GM12878 (cell line): ENCODE measurements at places on chromosomes 5 and 9. TPM values are rescaled to one million over a fixed set of nuclear protein-coding genes. Genes with fewer than 3 reads are reported as not detected.
A peak's percentile ranks its signal among the peaks of the same experiment; 100 is the strongest.

CBY3 gene
- polyA plus RNA-seq, result 0.61 and 1.2 TPM in 2 replicates

TMEM252 gene
- polyA plus RNA-seq, result not detected in 2 replicates

FIBCD1 gene
- 0.19 and 0.44 TPM in 2 replicates for polyA plus RNA-seq

ANXA2R gene
- 6.4 and 6.6 TPM in 2 replicates for polyA plus RNA-seq

SLC1A1 gene
- 14.5 and 17.9 TPM in 2 replicates for polyA plus RNA-seq

ACTBL2 gene
- polyA plus RNA-seq, result 0.05 TPM in 1 of 2 replicates, not detected in the other

SOX30 gene
- polyA plus RNA-seq, result 0.32 TPM in 1 of 2 replicates, not detected in the other

DNA sequence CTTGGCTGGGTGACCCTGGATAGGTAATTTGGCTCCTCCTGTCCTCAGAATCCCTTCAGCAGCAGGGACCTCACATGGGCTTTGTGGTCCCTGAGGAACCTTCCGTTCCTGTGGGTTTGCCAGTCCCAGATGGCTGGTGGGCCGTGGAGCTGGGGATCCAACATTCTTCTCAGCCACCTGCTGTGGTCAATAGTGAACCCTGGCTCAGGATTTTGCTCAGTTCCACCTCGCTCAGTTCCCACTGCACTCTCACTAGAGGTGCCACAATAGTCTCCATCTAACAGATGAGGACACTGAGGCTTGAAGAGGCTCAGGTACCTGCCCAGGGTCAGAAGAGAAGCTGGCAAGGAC is 17.1 kb upstream of the SPOUT1 start:
- no peak for DNase-seq

DNA sequence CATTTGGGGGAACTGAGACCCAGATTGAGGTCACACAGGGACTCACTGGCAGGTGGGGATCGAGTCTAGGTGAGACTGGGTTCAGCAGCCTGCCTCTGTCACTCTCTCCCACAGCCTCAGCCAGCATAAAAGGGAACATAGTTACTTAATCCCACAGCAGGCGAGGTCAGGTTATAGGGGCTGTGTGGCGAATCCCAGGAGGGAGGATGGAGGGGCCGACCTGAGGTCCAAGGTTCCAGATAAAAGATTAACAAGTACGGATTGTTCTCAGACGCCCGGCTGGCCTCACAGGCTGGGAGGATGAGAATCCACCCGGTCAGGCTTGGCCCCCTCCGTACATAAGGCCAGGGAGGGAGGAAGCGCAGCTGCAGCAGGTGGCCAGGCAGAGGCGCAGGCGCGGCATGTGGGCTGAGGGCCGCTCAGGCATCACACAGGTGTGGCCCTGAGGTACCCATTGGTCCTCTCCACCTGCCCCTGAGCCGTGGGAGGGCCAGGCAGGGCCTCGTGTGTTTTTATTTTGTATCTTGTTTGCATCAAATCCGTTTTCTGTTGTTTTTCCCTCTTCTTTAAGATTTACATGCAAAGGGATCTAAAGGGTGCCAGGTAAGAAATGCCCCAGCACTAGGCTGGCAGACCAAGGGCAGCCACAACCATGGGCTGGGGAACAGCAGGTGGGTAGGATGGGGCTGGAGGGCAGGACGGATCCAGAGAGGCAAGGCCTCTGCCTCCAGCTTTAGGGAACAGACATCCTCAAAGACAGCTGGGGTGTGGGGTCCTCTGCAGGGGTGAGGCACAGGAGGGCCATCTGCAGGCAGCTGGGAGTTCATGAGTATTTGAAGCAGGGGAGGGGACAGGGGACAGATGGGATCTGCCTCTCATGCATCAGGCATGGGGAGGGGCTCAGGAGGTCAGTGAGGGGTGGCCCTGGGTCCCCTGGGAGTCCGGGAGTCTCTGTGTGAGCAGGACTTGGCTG is 3.6 kb downstream of the SUSD3 start:
- peak; percentile 45 for DNase-seq

DNA sequence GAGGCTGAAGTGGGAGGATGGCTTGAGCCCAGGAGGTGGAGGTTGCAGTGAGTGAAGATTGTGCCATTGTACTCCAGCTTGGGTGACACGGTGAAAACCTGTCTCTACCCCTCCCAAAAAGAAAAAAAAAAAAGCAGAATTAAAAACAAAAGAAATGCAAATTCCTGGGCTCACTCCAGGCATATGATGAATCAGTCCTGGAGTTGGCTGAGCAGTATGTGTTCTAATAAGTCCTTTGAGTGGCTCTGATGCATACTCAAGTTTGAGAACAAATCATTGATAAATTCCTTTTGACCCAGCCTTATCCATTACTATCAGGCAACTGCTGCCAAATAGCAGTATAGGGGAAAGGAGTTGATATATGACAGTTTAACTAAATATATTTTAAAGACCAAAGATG is 28.3 kb downstream of the UHRF2 start:
- no peak for DNase-seq

DNA sequence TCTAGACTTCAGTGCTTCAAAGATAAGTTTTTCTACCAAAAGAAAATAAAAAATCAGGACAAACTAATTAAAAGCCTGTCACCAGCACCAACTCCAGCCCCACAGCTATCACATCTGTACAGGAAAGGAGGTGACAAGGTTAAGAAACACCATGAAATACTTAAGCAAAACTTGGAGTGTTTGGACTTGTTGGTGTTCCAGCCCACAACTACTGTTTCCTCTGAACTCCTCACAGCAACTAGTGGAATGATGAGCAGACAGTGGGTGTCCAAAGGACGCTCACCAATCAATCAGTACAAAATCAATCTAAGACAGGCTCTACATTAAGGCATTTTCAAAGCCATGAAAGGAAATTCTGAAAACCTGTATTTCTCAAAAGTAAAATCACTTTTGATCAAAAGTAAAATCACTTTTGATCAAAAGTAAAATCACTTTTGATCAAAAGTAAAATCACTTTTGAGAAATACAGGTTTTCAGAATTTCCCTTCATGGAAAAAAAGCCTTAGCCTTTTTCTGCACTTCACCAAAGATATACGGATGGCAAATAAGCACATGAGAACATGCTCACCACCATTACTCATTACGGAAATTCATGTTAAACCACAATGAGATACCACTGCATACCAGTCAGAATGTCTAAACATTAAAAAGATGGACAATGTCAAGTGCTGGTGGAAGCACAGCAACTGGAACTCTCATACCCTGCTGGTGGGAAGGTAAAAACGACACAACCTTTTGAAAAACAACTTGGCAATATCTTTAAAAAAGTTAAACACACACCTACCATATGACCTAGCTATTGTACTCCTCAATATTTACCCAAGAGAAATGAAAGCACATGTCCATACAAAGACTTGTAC is 79.7 kb downstream of the MED27 start:
- peak; percentile 36 for DNase-seq

DNA sequence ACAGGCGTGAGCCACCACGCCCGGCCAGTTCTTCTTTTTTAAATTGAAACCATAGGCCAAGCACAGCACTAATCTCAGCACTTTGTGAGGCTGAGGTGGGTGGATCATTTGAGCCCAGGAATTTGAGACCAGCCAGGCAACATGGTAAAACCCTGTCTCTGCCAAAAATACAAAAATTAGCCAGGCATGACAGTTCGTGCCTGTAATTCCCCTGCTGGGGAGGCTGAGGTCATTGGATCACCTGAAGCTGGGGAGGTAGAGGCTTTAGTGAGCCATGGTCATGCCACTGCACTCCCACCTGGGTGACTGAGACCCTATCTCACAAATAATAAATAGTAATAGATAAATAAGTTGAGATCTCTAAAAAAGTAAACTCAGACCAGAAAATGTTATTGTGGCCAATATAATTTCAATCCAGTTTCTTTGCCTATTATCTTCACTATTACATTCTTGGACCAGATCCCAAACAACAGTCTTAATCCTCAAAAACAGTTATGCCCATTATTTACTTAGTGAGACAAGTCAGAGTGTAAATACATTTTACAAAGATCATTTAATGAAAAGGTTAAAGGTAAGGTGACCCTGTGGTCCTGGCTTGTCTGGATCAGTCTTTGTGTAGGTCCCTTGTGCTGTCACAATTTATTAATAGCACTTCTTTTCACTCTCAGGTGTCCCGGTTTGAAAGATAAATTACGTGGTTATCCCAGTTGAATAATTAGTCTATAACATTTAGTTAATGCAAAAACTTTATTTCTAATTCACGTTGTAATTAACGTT is 53.6 kb downstream of the RAB24 start:
- no peak for DNase-seq

DNA sequence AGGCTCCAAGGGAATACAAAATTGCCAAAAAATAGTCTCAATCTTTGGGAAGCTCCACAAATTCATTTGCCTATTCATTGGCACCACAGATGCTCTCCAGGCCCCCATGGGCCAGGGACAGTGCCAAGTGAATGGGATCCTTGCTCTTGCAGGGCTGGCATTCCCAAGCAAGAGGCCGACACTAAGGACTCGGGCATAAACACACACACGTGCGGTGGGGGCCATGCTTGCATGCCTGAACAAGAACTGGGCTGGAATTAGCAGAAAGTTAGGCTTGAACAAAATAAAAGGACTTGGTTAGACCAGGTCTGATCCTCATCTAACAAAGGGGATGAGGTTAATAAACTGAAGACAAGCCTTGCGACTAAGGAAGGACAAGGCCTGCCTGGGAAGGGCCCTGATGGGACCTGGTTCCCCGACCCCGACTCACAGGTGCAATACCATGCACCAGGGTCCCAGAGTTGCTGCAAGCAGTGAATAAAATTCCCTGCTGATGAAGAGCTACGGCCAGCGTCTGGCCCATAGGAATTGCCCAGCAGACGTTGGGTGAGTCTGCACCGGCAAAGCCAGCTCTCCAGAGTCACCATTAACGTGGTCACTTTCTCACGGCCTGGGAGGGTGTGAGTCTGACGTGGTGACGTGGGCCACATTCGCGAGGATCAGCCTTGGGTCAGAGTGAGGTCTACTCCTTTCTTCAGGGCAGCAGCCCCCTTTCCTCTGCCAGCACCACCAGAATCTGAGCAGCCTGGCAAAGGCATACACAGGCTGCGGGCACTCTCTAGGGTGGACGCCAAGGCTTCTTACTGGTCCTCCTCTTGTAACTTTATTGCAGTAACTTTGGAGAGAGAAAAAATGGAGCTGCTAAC is 77.4 kb upstream of the FCN1 start:
- no peak for DNase-seq

DNA sequence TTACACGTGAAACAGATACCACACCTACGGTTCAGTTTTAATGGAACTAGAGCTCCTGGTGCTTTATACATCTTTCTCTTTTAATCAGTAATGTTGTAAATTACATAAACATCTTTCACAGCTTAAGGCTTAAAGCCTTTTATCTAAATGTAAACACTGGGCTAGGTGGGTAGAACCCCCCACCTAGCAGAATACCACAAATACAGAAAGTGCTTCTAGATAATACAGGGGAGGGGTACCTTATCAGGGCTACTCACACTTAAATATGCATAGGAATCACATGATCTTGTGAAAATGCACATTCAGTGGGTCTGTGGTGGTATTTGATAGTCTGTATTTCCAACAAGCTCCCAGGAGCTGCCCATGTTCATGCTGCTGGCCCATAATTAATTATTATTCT is 256.4 kb upstream of the TARS1 start:
- no peak for DNase-seq

DNA sequence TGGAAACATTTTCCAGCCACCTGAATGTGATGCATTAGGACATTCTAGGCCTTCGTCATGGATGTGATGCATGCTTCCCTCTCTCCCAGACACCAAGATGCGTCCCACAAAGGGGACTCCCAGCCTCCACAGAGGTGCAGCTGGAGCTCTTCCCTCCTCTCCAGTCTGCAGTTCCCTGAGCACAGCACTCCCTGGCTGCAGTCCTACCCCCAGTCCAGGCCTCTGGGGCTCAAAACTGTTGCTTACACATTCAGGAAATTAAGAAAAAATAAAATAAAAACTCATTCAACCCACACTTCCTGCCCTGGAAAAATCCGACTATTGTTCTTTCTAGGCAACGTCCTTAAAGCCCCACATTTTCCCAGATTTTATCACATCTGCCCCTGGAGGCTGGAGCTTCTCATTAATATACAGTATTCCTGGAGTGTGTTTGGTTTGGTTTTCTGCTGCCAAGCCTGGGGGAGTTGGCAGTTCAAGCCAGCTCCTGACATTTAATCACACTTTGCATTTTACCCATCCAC is 78.4 kb upstream of the ICE1 start:
- DNase-seq, result no peak

GRCh38 chr9:131116281-131117120 is 8.9 kb upstream of the NUP214 start:
- no peak for DNase-seq

- DNase-seq, result no peak
These were observed 969 bp downstream of the CLK4 start for GRCh38 chr5:178625679-178626483.

DNA sequence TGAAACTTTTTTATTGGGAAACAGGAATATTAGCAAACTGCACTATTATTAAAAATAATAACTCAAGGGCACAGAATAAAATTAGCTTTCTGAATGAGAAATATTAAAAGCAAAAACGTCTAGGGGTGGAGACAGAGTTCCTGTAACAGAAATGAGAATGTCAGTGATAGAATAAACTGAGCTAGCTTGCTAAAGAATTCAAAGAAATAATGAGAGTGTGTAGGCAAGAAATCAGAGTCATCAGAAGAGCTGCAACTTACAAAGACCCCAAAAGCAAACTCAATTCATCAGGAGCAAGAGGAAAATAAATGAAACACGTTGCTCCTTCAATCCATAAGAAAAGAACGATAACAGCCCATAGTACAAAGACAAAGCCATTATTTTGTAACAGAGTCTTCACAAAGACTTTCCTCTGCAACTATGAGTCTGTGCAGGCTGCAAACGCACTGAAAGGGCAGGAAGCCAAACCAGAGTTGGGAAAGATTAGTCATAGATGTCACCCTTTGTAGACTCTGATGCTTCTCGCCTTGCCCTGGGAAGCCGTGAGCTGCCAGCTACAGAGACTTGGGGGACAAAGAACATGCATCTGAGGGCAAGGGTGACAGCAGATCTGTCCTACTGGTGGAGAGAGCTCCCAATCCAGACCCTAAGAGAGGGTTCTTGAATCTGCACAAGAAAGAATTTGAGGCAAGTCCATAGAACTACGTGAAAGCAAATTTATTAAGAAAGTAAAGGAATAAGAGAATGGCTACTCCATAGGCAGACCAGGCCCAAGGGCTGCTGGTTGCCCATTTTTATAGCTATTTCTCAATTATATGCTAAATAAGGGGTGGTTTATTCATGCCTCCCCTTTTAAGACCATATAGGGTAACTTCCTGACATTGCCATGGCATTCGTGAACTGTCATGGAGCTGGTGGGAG is 40.8 kb downstream of the SHC3 start:
- DNase-seq, result no peak
